Esophagus muscularis mucosa (tissue), 4 donors: ENCODE measurements at places on chromosomes 13 and 19.

DNA sequence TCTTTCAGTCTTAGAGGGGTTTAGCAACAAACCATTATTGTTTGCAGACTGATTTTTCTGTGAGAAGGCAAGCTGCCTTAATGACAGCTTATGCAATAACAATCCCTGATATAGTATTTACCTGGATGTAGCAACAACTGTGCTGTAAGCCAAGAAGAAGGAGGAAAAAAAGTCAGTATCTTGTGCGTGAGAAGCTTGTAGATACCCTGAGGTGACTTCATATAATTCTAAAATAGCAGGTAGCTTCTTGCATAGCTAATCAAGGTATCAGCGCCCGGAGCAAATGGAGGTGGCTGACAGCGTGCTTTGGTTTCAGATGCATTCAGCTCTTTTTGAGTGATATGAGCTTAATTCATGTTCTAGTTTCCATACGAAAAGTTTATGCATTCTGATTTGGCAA lies 309.8 kb downstream of the KLF5 start:
- DNase-seq = no peak

DNA sequence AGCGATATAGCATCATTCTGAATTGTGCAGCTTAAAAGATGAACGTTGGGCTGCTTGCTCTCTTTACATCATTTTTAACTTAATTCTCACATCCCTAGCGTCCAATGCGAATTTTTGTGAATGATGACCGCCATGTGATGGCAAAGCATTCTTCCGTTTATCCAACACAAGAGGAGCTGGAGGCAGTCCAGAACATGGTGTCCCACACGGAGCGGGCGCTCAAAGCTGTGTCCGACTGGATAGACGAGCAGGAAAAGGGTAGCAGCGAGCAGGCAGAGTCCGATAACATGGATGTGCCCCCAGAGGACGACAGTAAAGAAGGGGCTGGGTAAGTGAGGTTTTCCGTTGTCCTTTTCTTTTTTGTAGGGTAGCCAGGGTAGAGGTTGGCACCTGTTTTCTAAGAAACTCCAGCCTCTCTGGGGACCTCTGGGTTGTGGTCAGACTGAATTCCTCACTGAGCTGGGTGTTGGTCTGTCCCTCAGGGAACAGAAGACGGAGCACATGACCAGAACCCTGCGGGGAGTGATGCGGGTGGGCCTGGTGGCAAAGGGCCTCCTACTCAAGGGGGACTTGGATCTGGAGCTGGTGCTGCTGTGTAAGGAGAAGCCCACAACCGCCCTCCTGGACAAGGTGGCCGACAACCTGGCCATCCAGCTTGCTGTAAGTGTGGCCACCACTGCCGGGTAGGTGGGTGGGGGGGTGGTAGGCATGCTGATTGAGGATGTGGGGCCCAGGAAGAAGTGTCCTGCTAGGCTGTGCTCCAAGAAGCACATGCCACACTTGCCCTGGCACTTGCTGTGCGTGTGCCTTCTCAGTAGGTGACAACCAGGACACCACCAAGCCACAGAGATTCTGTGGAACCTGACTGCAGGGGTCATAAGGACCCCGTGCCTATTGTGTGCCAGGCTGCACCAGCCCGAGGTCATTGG lies 17.0 kb downstream of the ILF3 start:
- DNase-seq = no peak

GRCh38 chr19:39195755-39196154 lies 1.0 kb upstream of the NCCRP1 start:
- no peak for DNase-seq

- DNase-seq = no peak
Measured at GRCh38 chr19:51417107-51417809, at the start of gene SIGLEC10. Gene SIGLEC10, minus strand, starts transcription at chr19:51417642. Its CDS starts 61 bp downstream, at chr19:51417581.

DNA sequence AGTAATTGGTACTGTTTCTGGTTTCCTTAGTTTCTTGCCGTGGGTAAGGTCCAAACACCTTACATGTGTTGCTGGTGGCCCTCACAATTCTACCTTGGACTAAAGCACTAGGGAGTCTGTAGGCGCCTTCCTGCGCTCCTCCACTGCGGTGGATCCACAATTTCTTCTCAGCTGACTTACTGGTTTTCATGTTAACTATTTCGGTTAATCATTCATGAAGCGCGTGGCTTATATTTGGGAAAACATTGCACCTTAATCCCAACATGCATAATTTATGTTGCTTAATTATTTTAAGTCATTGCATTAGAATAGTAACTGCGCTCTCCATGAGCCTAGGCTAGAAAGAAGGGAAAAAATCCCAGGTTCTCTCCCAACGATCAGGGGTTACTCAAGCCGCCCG lies 37.7 kb downstream of the ARHGEF7 start:
- DNase-seq = no peak

DNA sequence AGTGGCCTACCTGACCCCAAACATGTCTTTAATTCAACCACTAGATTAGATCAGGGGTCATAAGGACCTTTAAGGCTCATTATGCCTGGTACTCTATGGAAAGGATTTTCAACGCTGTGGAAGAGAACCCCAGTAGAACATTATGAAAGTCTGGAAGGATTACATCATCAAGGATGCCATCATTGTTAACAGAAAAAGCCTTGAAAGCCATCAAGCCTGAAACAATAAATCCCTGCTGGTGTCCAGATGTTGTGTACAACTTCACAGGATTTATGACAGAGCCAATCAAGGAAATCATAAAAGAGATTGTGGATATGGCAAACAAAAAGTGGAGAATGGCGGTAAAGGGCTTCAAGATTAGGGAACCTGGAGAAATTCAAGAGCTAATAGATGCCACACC lies 59.7 kb downstream of the NAA16 start:
- no peak for DNase-seq
